ENCODE measurements at places on chromosomes 7 and 10.

DNA sequence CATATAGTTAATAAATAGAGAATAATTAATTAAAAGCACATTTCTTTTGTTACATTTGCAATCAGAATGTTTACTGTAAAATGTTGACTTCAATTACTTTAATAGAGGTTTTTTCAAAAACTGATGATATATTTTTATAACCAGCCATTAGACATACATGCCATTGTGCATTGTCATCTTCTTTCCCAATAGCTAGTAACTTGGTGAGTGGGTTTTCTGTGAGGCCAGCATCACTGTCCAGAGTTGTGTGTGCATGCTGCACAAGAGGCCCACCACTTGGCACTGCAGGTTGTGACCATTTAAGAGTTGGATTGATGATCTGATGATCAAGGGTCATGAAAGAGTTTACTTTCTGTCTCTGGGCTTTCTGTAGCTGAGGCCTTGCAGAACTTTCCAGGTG, 46.5 kb downstream of the TFEC start:
- no peak for DNase-seq

GRCh38 chr10:34205452-34205851, 609.6 kb downstream of the PARD3 start:
- DNase-seq: no peak

DNA sequence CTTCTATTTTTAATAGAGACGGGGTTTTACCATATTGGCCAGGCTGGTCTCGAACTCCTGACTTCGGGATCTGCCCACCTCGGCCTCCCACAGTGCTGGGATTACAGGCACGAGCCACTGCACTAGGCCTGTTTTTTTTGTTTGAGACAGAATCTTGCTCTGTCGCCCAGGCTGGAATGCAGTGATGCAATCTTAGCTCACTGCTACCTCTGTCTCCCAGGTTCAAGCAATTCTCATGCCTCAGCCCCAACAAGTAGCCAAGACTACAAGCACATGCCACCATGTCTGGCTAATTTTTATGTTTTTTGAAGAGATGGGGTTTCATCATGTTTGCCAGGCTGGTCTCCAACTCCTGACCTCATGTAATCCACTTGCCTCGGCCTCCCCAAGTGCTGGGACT, 73.7 kb downstream of the TYW1B start:
- no peak for DNase-seq

- no peak for DNase-seq
Observed at GRCh38 chr7:68309806-68310205, 1288.5 kb upstream of the AUTS2 start.

DNA sequence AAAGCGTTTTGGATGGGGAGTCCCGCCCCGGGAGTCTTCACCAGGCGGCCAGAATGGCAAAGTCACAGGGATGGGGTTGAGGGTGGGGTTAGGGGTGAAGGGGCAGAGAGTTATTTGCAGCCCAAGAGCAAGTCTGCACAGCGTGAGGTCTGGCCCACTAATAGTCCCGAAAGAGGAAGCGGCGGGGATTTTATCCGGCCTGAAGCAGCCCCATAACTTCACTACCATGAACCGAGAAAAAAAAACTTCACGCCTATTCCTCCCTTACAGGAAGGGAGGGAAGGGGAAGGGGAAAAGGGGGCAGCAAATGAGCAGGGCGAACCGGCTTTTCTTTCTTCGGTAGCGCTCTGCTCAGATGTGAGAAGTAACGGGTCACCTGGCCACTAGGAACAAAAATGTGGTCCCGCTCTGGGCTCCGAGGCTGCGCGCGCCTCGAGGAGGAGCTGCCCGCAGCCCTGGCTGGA, 712 bp downstream of the ITPRIP start:
- DNase-seq: no peak

GRCh38 chr7:132145466-132145865, 430.8 kb downstream of the PLXNA4 start:
- DNase-seq: no peak

DNA sequence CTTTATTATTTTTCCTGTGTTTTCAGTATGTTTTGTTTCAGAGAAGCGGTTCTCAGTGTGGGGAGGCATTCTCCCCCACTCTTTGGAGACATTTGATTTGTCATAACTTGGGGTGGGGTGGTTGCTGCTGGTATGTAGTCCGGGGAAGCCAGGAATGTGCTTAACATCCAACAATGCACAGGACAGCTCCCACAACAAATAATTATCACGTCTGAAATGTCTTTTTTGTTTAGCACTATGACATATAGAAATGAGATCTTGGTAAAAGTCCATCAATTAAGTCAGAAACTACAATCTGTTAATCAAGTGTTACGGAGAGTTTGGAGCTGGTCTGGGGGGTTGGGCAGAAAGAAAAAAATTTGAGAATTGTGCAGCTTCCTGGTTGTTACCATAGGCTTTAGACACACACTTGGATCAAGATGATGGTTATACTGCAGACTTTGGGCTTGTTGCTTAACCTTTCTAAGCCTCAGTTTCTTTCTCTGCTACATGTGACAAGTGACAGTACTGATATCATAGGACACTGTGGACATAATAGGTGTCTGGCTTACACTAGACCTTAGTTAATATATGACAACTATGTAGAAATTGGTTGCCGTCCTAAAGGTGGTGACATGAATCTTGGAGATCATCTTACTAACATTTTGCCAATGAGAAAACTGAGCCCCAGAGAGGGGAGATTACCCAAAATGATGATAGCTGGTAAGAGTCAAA, 113.7 kb downstream of the LRMDA start:
- DNase-seq: no peak

GRCh38 chr7:55590517-55591281, 18.4 kb upstream of the VOPP1 start:
- no peak for DNase-seq

DNA sequence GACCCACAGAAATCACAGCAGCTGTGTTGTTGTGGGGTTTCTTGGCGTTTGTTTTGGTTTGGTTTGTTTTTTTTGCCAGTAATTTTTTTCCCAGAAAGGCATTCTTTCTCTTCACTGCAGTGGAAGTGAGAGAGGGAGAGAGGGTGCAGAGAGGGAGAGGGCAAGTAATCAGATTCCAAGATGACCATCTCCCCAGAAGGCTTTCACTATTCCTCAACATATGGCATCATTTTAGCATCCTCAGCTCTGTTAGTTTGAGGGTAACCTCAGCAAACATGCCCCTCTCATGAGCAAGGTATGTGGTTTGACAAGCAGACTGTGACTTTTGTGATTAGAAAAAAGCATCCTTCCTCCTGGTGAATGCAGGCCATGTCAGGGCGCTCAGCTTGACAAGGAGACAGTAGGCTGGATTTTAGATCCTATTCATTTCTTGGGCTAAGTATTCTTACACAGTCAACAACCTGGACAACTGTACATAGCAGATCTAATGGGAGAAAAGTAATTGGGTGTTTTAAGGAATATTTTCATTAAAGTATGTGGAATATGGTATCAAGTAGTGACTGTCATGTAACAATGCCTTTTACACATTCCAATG, 86.3 kb upstream of the PIK3CG start:
- DNase-seq: no peak
